ENCODE measurements at places on chromosomes 11 and 22.

GRCh38 chr22:45538281-45538680 is 35.6 kb downstream of the FBLN1 start:
- DNase-seq, result no peak

GRCh38 chr11:8697054-8697453 is 14.5 kb downstream of the RPL27A start:
- no peak for DNase-seq

GRCh38 chr11:11167806-11168205 is 185.2 kb downstream of the CSNK2A3 start:
- DNase-seq, result no peak

DNA sequence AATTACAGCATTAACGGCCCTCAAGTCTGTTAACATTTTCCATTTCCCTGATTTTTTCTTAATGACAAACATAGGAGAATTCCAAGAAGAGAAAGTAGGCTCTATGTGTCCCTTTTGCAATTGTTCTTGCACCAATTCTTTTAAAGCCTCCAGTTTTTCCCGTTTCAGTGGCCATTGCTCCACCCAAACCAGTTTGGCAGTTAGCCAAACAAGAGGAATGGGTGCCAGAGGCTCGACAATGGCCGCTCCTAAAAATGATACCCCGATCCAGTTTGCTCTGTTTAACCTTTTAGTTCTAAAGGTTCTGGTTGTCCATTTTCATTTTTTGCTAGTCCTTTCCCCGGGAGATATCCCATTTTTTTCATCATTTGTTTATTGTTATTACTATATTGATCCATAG is 6.7 kb upstream of the DNAJB13 start:
- no peak for DNase-seq

DNA sequence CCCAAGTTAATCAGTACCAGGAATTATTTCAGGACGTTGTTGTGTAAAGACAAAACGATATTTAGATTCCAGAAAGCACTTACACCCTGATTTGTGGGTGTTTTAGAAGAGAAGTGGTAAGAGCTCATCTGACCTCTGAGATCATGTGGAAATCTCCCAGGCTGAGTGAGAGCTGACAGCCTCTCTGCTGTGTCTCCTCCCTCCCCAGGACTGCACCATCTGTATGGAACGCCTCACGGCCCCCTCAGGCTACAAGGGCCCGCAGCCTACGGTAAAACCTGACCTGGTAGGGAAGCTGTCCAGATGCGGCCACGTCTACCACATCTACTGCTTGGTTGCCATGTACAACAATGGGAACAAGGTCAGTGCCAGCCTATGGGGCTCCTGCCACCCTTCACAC is 20.0 kb downstream of the DTX4 start:
- no peak for DNase-seq

GRCh38 chr11:7787239-7787638 is 9.5 kb downstream of the OR5P2 start:
- no peak for DNase-seq

GRCh38 chr11:102168481-102168880 is 58.2 kb downstream of the YAP1 start:
- no peak for DNase-seq

- no peak for DNase-seq
Observed at GRCh38 chr22:50621948-50622722, 5.8 kb downstream of the ARSA start.

GRCh38 chr11:131290185-131290584 is 80.2 kb upstream of the NTM start:
- DNase-seq, result no peak

- no peak for DNase-seq
Observed at GRCh38 chr11:111957663-111958444, 20.7 kb downstream of the DIXDC1 start.

DNA sequence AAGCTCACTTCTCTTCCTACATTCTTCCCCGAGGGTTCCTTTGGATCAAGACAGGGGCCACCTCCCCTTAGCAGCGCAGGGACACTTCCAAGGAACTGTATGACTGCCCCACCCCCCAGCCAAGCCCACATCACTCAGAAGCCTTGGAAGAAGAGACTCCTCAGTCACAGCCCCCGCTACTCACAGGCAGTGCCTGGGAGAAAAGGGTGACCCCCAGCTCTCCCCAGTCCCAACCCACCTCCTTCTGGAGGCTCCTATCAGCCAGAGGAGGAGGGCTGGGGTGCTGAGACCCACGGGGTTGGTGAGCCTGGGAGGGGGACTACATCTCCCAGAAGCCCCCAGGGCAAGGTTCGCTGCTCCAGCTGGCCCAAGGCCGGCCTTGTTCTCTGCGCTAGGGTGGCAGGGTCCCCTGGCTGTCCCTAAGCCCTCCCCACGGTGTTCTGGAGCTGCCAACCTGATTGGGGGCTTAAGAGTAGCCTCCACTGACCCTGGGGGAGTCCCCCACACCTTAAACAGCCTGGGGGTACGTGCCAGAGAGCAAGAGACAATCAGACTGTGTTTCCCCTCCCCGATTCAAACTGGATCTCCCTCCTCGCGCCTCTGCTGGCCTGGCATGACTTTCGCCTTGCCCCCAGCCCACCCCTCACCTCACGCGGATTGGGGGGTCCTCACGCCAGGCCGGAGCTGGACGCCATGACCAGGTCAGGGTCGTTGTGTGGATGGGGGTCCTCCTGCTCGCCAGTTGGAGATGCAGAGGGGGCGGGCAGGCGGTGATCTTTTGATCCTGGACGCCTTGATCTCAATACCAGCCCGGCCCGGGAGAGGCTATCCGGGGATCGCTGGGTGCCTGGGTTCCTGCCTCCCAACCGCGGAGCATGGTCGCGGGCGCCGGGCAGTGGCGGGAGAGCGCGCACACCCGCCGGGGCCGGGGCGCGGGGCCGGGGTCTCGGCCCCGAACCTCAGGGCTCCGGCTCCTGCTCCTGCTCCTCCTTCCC is 838 bp downstream of the BCL9L start:
- DNase-seq, result no peak

- no peak for DNase-seq
Observed at GRCh38 chr11:127028648-127029047, 28.1 kb upstream of the KIRREL3 start.

DNA sequence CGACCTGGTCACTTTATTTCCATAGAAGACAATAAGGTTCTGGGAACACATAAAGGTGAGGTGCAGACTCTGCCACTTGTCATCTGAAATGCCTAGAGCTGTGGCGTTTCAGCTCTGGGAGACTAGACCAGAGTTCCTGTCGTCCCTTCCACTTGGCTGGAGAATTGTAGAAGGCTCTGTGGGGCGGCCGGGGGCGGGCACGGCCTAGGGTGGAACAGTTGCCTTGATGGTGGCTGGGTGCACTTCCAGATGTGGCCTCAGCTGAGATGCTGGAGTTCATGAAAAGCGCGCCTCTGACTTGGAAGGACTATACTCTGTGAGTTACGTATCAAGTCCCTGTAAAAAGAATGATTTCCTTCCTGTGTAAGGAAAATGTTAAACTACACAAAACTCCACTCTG is 16.8 kb downstream of the TRMU start:
- DNase-seq, result no peak

DNA sequence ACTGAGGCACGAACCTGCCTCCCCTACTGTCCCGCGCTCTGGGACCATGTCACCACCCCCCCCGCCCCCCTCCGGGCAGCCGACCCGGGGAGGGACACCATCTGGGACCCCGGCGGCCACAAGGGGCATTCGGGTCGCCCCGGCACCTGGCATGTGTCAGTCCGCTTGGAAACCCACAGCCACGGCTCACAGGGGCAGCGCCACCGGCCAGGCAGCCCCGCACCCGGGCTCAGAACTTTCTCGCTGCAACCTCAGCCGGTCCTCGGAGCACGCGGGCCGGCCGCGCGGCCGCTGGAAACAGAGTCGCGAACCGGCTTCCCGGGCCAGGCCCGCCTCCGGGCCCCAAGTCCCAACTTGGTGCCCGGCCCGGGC is 159.9 kb upstream of the GRK3 start:
- DNase-seq, result no peak

- DNase-seq, result no peak
Observed at GRCh38 chr11:41039592-41039991, 419.9 kb downstream of the LRRC4C start.

DNA sequence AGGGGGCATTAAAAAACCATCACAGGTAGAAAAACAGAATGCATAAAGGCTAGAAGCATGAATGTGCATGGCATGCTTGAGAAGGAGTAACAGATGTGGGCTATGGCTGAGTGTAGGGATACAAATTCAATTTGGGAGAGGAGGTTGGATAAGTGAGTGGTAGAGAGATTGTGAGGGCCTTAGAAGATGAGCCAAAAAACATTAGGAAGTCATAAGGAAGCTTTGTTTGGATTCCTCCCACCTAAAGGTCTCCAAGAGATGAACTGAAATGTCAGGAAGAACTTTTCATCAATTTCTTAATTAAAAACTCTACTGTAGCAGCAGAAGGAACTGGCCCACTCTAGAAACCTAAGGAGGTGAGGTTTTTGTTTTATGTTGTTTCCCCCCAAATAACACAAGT is 41.2 kb upstream of the CSNK2A3 start:
- no peak for DNase-seq

DNA sequence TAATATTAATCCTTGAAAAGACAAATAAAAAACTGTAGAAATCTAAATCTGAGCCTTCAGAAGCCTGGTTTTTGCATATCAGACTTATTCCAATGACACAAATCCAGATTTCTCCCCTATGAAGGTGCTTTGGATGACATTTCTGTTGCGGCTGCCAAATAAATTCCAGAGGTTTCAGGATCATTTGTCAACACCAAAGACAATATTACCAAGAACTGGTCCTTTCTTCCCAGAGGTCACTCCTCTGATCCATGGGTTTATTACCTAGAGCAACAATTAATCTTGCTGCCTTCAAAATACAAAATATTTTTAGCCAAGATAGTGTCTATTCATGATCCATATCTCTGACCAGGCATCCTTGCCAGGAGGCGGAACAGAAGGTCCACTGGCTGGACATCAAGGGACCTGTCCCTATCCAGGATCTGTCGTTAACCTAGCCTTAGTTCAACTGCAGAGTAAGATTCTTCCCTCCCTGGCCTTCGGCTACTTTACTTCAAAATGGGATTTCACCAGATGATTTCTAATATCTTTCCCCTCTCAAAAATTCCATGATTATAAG is 4.9 kb downstream of the CADM1 start:
- DNase-seq, result no peak

DNA sequence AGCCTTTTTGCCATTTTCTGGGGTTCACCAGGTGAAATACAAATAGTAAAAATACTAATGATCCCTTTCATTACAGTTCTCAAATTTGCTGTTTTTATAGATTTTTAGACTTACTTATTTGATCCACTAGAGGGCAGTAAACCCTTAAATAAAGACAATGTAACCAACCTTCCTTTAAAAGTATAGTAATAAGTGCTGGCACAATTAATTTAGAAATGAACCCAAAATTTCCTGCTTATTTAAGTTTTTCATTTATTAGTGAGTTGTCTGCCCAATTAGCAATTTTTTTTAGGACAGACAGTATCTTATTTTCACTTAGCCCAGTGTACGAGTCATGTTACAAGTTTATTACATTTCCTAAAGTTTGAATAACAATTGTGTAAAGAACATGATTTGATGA is 4.7 kb downstream of the DDIAS start:
- DNase-seq, result no peak

GRCh38 chr11:117037279-117037974 is 60.8 kb downstream of the SIK3 start:
- DNase-seq, result no peak

Data from NCI-H1048 (cell line).